Activated CD4-positive, alpha-beta memory T cell treated with anti-CD3 and anti-CD28 coated beads, Interleukin-2, amount 10 ng/mL, durations not matched to agents 7 days and 5 days (primary cell): ENCODE measurements at places on chromosomes 2 and 18.
A peak's percentile ranks its signal among the peaks of the same experiment; 100 is the strongest.

GRCh38 chr2:195326537-195326936 lies 330.5 kb upstream of the SLC39A10 start:
- DNase-seq: no peak

GRCh38 chr2:140584471-140584870 lies 1546.3 kb downstream of the LRP1B start:
- no peak for DNase-seq

GRCh38 chr2:11550901-11551568 lies 17.2 kb downstream of the GREB1 start:
- DNase-seq: no peak

GRCh38 chr2:72150861-72151356 lies 3.2 kb upstream of the CYP26B1 start:
- DNase-seq: no peak

GRCh38 chr2:119519057-119519408 lies 5.2 kb downstream of the SCTR start:
- DNase-seq: no peak

GRCh38 chr2:42566837-42567321 lies 1.6 kb upstream of the MTA3 start:
- no peak for DNase-seq

DNA sequence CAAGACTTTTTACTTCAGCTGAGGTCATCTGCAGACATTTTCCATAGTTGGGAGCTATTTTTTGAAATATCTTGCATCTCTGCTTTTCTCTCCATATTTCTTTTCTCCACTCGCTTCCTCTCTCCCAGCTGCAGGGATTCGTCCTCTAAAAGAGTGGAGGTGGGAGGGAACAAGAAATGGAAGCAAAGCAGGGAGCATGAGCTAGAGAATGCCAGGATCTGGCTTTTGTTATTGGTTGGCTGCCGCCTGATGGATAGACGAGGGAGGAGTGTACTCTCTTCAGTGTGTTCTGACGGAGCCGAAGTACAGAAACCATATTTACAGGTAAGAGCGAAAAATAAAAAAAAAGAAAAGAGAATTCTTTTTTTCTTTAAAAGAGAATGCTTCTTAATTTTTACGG lies at the start of gene CSRNP3:
TSS of gene CSRNP3 (plus strand) at position 282 of the 400 bp plus-strand sequence. CDS start 125,368 bp downstream, outside the sequence.
- DNase-seq: no peak

- DNase-seq: peak; percentile 10
Measured at GRCh38 chr2:218026676-218027425, 24.1 kb upstream of the TNS1 start.

DNA sequence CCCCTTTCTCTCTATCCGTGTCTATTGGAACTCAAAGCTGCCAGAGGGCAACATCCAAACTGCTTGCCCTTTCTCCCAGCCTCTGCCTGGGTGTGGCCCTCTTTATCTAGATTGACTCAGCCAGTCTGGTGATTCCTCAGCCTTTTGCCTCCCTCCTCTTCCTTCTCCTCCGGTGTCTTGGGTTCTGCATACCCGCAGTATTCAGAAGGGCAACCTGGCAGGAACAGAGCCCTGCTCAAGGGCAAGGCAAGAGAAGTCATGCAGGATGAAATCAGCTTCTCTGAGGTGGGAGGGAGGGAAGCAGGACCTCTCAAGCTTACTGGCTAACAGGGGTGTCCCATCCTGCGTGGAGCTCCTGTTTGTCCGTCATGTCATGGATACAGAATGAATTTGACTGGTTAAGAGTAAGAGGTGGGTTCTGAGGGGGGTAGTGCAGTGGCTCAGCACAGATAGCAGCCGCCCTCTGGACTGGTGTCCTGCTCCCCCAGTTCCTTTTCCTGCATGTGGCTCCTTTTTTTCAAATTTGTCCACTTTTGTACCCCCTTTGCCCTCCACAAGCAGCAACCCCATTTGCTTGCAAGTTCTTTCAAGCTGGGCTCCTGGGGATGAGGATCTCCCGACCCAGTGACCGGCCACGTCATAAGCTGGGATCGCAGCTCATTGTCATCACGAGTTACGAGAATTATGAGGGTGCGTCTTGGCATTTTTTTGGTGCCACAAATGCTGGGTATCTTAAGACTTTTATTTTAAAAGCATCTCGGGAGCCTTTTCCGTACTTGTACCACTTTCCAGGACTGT lies 154.1 kb downstream of the FHOD3 start:
- DNase-seq: no peak

- no peak for DNase-seq
Measured at GRCh38 chr2:232480201-232481190, 7.1 kb downstream of the ECEL1 start.

DNA sequence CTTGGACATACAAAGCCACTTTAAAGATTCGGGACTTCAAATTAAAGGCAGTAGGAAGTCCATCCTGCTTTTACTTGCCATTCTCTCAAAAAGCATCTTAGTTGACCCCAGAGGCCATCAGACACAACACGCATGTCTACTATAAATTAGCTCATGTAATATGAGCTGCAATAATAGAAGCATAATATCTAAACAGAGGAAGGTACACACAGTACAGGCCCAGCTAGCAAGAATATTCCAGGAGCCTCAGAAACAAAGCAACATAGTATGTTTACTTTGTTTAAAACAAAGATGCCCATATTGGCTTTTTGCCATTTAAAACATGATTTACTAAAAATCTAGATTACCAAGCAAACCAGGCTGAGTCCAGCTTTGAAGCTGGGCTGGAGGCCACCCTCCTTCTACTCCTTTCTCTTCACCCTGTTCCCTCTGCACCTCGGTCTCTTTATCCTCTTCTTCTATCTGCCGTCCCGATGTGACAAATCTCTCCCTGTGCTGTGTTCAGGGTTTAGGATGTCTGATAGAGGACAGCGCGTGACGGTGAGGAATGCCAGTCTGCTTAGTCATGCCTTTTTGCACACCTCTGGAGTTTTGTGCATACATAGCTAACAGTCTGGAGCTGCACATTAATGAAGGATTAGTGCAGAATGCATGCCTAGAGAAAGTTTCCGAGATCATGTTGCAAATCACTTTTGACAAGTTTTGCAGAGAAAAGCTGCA lies 28.2 kb downstream of the DTNA start:
- DNase-seq: no peak

DNA sequence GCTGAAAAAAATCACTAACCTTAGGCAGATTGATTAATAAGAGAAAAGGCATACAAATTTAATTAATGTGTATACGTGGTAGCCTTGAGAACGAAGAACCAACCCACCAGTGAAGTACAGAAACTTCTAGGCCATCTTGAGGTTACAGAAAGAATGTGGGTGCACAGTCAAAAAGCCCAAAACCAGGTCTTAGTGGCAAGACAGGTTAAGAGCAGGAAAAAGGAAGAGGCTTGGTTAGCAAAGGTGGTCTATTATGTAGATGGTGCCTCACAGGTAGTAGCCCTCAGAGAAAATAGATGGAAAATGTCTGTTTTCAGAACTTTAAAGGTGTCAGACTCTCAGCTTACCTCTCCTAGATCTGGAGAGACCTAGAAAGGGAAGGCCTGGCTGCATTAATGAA lies 22.0 kb upstream of the SLC35G4 start:
- DNase-seq: no peak

- DNase-seq: no peak
Measured at GRCh38 chr2:147636238-147636882, 208.5 kb upstream of the ACVR2A start.

GRCh38 chr2:7377916-7378569 lies 460.8 kb downstream of the RNF144A start:
- DNase-seq: no peak

- peak; percentile 74 for DNase-seq
Measured at GRCh38 chr2:26144953-26145680, 27.8 kb upstream of the GAREM2 start.

GRCh38 chr2:179107737-179108136 lies 57.8 kb upstream of the CCDC141 start:
- no peak for DNase-seq

GRCh38 chr2:46548521-46549144 lies 69.3 kb downstream of the TMEM247 start:
- DNase-seq: no peak

DNA sequence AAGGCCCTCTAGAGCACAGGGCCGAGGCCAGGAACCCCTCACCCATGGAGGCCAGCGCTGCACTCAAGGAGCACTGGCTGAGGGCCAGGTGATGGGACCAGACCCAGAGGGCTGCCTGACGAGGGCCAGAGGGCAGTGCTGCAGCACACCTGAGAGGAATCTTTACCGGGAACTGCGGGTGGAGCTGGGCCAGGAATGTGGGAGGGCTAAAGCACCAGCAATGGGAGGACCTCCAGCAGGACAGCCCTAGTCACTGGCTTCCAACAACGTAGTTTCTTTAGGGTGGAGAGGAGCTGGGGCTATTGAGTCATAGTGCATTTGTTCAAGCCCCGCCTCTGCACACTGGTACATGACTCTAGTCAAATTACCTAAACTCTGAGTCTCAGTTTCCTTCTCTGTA lies 143.4 kb downstream of the TMEM17 start:
- no peak for DNase-seq

DNA sequence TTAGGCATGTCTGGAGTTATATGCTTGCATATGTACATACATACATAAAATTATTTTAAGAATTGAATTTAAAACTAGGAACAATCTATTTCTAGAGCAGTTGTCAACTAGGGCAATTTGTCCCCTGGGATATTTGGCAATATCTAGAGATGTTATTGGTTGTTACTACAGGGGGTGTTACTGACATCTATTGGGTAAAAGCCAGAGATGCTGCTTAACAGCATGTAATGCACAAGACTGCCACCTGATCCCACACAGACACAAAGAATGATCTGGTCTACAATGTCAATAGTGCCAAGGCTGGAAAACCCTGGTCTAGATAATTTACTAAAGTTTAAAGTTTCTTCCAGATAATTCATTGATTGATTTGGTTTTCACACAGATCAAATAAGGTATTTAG lies 185.3 kb downstream of the NYAP2 start:
- DNase-seq: no peak

- DNase-seq: no peak
Measured at GRCh38 chr2:105907184-105907583, 162.5 kb downstream of the NCK2 start.
